ENCODE measurements at places on chromosomes 3 and 15.

GRCh38 chr3:183272791-183273190 is 19.7 kb downstream of the B3GNT5 start:
- DNase-seq, result no peak

DNA sequence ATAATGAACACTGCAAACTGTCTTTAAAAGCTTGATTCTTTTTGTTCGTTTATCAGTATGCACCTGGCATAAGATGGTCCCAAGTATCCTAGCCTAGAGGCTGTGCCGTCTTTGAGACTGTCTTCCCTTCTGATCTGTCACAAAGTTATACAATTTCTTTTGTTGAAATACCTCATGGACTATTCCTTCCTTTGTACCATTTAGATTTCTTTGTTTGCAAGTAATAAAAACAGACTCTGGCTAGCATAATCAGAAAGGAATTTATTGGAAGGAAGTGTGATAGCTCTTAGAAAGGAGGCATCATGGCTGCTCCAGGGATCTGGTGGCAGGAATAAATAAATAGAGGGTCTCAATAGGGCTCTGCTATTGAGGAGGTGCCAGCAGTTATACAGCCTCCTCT is 280.4 kb downstream of the SLC9A9 start:
- no peak for DNase-seq

DNA sequence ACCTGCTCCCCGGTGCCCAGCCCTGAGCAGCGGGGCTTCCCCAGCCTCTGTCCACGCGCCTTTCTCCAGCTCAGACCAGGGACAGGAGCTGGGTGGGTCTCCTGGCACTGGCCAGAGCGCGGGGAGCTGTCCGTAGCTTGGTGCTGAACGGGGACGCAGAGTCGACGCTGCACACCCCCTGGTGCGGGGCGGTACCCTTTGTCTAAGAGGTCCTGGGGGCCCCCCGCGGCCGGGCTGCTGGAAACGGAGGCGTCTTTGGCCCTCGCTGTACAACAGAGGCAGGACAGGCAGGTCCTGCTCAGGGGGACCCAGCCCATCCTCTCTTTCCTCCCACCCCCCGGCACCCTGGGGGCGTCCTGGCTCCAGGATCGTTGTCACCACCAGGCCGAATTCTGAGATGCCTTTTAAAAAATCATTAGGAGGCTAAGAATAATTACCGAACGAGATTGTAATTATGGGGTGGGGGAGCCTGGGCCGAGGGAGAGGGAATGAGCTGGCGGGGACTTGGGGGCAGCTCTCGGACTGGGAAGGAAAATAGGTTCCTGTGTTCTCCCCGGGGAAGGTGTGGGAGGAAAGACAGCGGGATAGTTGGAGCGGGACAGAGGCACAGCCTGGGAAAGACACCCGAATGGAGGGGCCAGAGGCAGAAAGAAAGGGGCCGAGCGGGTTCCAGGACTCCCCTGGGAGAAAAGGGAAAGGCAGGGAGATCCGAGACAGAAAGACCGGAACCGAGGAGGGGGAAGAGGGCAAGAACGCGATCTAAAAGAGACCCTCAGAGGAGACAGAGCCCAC is 4.1 kb upstream of the SKOR1 start:
- no peak for DNase-seq

GRCh38 chr3:179565496-179565895 is 2.8 kb downstream of the ACTL6A start:
- no peak for DNase-seq

DNA sequence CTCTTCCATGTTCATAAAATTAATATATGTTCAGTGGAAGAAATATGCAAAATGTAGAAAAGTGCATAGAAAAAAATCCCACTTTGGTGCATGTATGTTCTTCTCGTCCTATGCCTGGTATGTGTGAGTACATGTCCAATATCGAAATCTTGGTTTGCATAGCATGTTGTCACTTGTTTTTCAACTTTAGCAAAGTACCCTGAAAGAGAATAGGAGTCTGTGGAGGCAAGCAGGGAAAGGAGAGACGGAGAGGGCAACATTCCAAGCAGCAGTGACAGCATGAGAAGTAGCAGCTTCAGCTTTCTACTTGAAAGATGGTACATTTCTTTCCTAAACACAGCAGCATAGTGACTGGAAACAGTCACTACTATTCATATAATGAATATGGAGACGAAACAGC is 56.8 kb upstream of the CACNA2D3 start:
- DNase-seq, result no peak

- no peak for DNase-seq
Observed at GRCh38 chr15:34043391-34043790, 4.4 kb upstream of the AVEN start.

- no peak for DNase-seq
Observed at GRCh38 chr3:125137358-125138033, 75.1 kb downstream of the SLC12A8 start.

DNA sequence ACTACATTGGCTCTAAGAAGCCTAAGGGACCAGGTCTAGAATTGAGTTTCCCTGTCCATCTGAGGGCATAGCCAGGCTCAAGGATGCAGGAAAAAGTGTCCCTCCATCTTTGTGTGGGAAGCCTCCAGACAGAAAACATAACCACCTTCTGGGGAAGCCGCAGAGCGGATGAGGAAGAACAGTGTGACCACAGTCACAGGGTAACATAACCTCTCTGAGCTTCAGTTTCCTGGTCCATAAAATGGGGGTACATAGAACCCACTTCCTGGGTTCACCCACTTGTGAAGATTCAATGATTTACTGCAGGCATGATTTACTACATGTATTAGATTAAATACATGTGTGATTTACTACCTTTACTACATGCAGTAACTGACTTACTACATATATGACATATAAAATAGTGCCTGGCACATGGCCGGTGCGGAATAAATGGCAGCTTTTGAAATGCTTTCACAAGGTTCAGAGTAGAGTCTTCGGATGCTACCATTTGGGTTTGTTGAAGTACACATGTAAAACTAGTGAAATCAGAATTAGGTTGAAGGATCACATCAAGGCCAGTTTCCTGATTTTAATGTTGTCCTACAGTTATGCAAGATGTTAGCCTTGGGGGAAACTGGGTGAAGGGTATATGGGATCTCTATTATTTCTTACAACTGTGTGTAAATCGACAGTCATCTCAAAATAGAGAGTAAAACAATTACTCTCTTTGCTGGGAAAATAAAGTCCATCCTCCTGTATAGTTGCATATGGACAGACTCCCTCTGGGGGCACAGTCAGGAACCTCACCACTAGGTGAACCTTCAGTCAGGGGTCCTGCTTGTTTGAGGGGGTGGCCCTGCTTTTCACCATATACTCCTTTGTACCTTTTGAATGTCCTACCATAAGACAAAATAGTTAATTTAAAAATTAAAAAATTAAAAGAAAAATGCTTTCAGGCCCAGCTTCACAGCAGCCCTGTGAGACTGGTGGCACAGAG is 86.0 kb downstream of the SEMA5B start:
- no peak for DNase-seq

DNA sequence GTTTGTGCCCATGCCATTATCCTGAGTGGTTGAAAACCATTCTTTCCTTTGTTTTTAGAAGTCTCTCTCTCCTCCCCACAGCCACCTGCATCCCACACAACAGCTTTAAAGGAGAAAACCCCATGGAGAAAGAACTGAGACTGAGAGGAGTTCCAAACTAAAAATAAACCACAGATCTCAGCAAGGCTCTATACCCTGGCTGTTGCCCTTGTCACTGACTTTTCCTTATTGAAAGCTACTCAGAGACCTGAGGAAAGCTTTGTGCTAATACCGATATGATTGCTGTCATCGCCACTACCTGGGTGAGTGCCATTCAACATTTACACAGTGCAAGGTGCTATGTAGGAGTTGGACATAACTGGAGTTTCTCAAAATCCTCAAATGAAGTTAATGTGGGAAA is 55.5 kb upstream of the RASGRP1 start:
- DNase-seq, result no peak

GRCh38 chr3:130950641-130951040 is 56.8 kb downstream of the ATP2C1 start:
- no peak for DNase-seq
